ENCODE measurements at places on chromosomes 3 and 15. TPM values are rescaled to one million over a fixed set of nuclear protein-coding genes. Genes with fewer than 3 reads are reported as not detected.

DNA sequence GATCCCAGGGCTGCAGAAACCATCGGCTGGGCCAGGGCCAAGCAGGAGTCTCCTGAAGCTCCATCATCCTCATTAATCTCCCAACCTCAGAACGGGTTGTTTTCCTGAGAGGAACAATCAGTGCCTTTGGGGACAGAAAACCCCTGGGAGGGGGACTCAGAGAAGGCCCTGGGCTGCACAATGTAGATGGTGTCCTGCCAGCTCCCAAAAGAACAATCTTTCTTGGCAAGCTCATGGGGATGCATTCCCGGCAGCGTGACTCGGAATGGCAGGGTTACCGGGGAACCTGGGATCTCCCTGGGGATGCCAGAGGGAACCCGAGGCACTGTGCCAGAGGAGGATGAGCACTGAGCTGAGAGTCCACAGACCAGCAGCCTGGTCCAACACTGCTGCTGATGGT is 72.1 kb upstream of the ATP2B2 start:
- DNase-seq = no peak

GRCh38 chr15:91199511-91199910 is 99.5 kb downstream of the SV2B start:
- DNase-seq = no peak

Gene ESYT3
- total RNA-seq = 1.8 TPM

DNA sequence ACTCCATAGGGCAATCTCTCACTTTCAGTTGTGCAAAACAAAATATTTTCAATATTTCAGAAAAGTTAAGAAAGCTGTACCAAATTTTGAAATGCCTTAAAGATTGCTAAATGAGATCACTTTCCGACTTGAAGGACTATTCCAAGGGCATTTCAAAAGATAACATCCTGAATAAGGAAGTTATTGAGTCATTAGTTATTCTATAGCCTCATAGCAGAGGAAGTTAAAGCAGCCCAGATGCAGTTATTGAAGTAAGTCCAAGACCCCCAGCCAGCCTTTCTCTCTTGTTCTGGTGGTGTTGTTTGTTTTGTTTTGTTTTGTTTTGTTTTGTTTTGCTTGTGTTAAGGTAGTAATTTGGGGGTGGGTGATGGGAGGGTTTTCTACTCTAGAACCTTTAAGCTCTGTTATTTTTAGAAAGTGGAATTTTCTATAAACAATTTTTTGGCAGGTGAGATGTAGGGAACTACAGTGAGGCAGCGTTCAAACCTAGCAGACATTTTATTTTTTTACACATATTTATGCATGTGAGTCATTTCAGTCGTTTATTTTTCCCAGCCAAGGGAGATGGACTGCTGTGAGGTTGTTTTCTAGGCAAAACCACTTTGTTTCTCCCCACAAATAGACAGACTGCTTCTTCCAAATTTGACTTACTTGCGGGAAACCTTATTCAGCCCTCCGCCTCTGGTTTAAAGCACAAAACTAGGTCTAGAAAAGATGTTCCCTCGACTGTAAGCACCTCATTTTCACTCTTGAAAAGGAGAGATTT is 216.3 kb upstream of the ARPP21 start:
- no peak for DNase-seq

Gene C15orf61
- total RNA-seq = 4.4 TPM

- DNase-seq = no peak
These were observed 66.1 kb downstream of the SEC22A start for GRCh38 chr3:123267821-123268220.

GRCh38 chr3:150745832-150746231 is 17.1 kb downstream of the SIAH2 start:
- DNase-seq = no peak

Gene GABRB3
- total RNA-seq = 10.9 TPM

GRCh38 chr3:190534386-190534785 is 20.5 kb downstream of the IL1RAP start:
- no peak for DNase-seq

DNA sequence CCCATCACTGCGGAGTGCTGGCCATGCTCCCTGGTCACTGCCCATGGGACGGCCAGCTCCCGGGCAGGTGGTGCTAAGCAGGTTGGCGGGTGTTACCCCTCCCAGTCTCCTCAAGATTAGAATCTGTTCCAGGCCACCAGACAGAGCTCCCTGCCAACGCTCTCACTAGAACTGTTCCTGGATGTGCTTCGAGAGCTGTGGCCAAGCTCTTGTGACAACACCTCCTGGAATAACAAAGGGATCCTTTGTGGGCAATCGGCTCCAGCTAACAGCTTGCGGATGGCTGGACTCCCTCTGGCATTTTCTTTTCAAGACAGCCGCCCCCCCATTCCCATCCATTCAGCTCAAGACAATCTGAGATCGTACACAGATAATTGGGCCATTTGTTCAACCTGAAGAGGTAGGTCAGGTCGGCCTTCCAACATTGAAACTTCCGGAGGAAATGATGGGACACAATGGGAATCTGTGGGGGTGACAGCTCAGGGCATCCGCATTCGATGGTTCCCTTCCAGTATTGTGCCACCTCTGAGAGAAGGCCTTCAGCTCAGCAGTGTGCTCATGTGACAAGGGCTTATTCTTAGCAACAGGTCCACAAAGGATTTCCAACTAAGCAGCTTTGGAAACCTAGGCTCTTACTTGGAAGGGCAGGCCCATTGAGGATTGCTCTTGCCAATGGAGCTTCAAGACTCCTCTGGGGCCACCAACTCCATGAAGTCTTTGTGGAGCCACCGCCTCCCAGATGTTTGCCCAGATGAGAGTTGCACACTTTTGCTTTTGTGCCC is 11.6 kb upstream of the EPHB3 start:
- no peak for DNase-seq

DNA sequence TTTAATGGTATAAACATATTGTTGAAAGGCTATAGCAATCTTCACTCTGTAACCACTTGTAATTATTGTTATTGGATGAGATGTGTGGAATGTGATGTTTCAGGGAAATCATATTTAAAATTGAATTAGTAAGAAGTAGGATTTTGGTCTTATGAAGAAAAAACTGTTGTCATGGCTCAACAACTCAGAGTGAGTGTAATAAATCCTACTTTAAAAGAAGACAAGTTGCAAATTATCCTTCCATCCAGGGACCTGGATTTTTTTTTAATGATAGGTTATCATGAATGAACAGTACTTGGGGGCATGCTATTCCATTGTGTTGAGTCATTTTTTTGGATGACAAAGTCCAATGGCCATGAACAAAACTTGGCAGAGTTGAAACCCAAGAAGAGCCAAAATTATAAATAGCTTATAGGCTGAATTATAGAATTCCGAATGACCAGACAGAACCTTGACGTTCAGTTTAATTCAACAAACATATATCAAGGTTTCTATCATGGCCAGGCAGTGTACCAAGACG is 625.5 kb upstream of the ZNF717 start:
- no peak for DNase-seq

Gene WDR72
- total RNA-seq = 5.3 TPM

DNA sequence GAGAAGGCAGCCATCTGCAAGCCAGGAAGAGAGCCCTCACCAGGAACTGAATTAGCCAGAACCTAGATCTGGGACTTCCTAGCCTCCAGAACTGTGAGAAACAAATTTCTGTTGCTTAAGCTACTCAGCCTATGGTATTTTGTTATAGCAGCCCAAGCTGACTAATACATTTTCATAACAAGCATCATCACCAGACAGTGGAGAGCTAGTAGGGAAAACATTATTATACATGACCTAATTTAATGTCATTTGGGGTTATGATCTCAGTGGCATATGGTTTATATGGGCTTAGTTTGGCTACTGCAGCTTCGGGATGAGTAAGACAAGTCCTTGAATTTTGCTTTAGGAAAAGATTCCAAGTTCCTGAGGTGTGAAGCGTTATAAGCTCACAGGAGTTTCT is 35.6 kb downstream of the LNP1 start:
- no peak for DNase-seq

- DNase-seq = no peak
These were observed 57.1 kb upstream of the FILIP1L start for GRCh38 chr3:100171211-100171914.

DNA sequence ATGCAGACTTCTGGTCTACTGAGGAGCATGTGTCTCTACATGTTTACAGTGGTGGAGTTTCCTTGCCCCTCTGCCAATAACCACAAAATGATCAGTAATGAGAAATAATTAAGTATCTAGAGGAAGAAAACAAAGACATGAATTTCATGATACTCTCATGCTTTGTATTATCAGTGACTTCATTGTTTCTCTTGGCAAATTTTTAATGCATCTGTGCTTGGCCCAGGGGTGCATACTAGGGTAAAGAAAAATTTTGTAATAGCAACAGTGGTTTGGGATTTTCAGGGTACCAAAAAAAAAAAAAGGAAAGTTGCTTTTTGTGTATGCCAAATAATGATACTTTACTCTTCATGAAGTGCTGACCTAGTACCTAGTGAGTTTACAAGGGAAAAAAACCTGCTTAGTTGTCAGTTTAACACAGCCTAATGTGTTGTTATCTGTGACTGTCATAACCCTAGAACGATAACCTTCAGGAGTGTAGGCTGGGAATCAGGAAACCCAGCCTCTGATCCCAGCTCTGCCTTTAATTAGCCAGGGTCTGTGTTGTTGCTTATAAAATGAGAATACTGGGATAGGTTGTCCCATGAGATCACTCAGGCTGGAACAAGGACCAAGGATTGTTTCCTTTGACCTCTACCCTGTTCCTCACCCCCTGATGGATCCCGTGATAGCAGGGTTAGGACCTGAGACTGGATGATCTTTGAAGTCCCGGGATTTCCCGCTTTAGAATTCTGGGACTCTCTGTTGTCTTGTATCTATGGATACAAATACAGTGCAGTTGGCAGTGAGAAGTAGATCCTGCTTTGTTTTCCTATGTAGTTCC is 117.5 kb downstream of the CMSS1 start:
- DNase-seq = no peak

- DNase-seq = no peak
These were observed 170.9 kb downstream of the OXSM start for GRCh38 chr3:25960776-25961175.

GRCh38 chr3:112448939-112449338 is 50.3 kb downstream of the BTLA start:
- DNase-seq = no peak

DNA sequence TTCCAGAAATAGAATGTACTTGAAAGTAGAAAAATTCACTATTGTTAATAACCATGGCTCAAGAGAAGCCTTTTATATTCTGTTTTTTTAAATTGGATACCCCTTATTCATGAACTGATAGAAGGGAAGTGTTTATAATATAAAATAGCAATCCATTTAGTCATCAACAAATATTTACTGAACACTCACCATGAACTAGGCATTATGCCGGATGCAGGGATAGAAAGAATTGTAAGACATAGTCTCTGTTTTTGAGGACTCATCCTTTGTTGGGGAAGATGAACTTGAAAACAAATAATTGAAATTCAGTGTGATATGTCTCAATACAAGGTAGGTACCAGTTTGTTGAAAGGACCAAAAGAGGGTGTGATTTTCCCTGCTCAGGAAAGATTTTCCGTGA is 160.9 kb upstream of the SATB1 start:
- no peak for DNase-seq

GRCh38 chr15:35626571-35627318 is 80.8 kb upstream of the DPH6 start:
- DNase-seq = no peak

Gene PRSS50
- 0.28 TPM for total RNA-seq

GRCh38 chr3:5093731-5094130 is 28.4 kb upstream of the ARL8B start:
- no peak for DNase-seq

DNA sequence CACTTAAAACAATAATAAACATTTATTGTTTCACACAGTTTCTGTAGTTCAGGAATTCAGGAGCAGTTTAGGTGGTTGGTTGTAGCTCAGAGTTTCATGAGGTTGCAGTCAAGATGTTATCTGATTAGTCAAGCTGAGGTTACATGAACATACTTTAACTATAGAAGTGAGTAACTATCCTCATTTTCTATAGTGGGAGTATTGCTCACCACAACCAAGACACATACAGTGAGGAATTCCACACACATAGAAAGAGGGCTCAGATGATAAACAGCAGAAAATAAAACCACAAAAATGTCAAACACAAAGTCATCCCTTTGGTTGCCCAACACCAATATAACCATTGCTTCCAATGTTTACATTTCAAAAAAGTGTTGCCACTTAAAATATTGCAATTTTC is 13.6 kb downstream of the SCN11A start:
- no peak for DNase-seq

GRCh38 chr3:183733553-183733952 is 36.0 kb downstream of the YEATS2 start:
- no peak for DNase-seq

Gene KLHL40
- total RNA-seq = not detected

DNA sequence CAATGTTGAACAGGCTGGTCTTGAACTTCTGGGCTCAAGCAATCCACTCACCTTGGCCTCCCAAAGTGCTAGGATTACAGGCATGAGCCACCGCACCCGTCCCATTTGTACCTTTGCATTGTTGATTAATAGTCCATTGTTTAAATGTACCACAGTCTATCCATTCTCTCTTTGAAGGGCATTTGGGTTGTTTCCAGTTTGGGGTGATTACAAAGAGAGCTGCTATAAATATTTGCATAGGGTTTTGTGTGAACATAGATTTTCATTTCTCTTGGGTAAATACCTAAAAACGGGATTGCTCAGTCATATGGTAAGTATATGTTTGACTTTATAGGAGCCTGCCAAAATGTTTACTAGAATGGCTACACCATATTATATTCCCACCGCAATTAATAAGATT is 13.7 kb upstream of the PTPRG start:
- no peak for DNase-seq

Gene ONECUT1
- 37.9 TPM for total RNA-seq

DNA sequence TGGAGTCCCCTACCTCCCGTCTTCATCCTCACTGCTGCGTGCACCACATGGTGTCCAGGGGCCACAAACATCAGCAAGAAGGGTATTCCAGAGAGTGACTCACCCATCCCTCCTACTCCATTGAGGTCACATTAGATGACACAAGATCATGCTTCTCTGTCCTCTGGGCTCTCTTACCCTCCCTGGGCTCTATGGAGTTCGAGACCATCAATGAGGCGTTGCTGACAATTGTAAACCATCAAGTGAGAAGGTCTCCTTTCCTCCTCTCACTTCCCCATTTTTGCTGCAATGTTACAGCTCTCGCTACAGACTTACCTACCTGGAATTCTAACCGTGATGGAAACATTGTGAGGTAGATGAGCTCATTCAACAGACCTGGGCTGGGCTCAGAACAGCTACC is 51.7 kb downstream of the HMCES start:
- no peak for DNase-seq

DNA sequence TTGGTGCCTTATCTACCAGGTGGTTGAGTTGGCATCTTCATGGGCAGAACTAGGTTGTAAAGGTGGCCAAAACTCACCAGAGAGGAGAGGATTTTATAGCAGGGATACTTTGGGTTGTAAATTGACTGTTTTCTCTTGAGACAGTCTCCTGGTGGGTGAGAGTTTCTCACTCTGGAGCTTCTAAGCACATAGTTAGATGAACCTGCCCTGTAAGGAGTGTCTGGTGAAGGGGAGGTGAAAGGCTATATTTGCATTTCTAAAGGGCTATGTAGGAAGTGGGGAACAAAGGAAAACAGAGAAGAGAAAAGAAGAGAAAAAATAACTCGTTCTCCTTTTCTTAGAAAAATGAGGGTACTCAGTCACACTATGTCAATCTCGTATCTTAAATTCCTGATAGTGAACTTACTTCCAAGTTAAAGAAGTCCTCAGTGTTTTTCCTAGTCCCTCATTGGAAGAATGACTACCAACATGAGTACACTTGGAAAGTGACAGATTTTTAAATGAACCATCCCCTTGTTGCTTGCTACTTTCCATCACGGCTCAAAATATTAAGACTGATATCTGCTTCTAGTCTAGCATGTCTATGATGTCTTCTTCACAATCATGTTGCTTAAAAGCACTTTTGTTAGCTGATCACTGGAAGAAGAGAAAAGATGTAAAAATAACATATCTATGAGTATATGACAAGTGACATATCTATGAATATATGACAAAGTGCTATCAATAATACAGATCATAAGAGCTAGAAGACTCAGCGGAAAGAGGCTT is 113.8 kb upstream of the P2RY1 start:
- DNase-seq = no peak

Measured in pancreas (tissue), 10 donors.